Posterior cingulate gyrus (tissue), 11 donors: ENCODE measurements at places on chromosomes 7 and 10.

DNA sequence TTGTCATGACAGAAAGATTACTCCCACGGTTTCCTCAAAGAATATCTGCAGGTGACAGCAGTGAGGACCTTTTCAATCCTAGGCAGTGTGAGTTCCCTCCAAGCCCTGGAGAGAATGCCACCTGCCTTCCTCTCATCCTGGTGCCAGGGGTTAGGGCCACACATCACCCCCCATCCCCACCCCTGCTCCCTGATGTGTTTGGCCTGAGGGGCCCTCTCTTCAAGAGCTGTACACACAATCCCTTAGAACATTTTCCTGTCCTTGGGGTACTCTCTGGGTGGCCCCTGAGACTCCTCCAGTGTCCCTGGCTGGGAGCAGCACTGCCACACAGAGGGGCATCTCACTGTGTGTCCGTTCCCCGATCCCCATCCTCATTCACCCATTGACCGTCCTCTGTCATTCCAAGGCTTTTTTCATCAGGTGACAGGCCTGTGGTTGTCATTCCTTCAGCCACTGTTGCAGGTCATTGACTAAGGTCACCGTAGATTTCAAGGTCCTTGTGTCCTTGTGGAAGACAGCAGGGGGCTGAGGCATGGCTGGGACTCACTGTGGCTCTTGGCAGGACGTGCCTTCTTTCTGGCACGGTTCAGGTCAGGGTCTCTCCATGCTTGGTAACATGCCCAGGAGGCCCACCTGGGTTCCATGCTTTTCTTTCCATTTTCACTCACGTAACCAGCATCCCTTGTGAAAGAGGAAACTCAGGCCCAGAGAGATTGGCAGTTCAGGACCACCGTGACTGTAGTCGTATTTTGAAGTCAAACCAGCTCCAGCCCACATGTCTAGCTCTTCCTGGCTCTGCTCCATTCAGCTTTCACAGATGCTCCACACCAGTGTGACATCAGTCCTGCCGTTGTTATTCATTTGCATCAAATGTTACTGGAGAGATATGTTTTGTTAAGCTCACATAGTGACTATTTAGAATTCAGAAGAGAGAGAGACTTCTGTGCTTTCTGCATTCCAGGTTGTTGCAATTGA lies 26.8 kb upstream of the BTBD16 start:
- DNase-seq: no peak

GRCh38 chr10:35613597-35614226 lies 8.6 kb downstream of the GJD4 start:
- no peak for DNase-seq

DNA sequence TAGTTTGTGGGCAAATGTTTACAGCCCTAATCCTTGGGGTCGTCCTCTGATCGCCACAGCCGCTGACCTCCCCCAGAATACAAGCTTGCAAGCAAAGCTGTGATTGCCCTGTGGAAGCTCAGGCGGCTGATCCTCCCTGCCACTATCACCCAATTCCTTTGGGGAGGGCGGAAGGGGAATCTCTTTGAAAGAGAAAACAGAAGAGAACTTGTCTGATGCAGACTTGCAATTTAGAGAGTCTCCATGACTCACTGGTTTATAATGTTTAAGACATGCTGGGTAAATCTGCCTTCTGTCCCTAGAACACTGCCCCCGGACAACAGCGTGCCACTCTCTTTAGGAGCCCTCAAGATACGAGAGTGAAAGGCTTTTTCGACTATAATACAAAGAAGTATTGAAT lies 75.5 kb downstream of the NRP1 start:
- no peak for DNase-seq

DNA sequence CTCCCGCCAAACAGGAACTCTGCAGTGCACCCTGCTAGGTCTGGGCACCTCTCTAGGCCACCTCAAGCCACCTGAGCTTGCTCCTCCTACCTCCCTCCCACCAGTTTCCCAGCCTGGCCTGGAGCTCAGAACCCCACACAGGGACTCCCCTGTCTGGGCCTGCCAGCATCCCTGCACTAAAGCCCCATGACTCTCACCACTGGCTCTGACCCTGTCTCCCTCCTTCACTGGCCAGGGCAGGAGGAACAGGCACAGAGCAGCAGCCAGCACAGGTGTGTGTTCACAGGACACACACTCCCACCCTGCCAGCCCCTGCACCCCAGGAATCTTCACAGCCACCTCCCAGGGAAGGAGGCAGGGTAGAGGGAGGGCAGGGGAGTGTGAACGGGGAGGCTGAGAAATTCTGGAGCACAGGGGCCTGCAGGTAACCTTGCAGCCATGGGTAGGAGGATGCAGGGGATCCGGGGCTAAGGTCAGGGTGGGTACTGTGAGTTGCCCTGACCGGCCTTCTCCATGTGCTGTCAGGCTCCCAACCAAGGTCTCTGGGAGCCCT lies 13.9 kb upstream of the ANTXRL start:
- DNase-seq: no peak

- DNase-seq: no peak
Measured at GRCh38 chr10:125514206-125515162, 168.5 kb downstream of the TEX36 start.

DNA sequence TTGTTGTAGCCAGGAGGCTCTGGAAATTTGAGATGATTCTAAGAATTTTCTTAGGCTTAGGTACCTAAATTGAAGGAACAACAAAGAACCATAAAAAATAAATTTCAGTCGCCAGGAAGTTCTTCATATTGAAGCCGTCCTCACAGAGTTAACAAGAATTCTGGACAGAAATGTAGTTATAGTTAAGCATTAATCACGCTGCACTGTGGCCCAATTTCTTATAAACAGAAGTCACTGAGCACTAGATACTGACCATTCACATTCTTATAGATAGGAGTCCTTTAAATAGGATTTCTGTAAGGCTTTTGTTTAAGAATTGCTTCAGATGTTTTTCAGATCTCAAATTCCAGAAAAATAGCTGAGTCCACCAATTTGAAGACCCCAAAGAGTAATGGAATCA lies 256.2 kb upstream of the PITRM1 start:
- no peak for DNase-seq

DNA sequence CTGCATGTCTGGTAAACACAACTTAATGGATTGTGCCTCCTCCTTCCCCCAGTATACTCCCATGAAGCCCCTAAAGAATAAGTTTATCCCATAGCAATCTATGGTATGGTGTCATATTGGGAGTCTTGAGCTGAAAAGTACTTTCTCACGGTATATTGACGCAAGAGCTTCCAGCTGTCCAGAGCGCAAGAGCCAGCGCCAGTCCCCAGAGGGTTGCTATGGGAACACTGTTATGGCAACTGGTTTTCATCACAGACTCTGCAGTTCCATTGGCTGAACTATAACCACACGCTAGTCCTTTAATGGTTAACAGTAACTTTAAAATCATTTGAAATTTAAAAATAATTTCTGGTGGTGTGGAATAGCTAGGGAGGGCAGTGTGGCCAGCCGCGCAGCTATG lies 46.9 kb downstream of the PRPF18 start:
- peak; percentile 47 for DNase-seq

- DNase-seq: no peak
Measured at GRCh38 chr7:95545007-95545615, 51.2 kb downstream of the PDK4 start.

- no peak for DNase-seq
Measured at GRCh38 chr10:127210936-127211466, 14.6 kb upstream of the INSYN2A start.

DNA sequence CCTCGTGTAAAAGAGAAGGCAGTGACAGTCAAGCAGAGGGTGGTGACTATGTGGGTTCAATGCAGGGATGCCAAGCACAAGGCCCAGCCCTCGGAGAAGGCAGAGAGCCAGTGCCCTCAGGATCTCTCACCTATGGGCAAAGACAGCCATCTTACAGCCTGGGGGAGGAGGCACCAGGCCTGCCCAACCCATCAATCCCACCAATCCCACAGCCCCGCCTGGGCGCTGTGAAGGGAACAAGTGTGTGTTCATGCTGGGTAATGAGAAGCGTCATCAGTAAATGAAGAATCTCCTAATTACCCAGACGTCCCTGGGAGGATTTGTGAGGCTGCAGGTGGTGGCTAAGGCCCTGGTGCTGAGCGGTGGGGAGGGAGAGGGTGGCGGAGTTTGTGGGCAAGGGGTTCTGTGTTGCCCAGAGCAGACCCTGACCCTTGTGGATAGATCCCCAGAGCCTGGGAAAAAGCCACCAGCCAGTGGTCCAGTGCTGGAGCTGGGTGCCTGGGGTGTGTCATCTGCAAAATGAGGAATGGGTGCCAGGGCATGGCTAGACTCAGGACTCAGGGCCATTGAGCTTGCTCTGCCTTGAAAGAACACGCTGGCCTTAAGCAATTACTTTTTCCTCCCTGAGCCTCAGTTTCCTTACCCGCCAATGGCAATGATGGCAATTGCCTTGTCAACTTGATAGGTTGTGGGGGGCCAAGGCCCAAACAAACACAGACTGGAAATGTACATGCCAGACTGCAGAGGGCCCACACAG lies 128.1 kb upstream of the UNC5B start:
- DNase-seq: no peak

GRCh38 chr7:6260291-6261187 lies 11.9 kb downstream of the CYTH3 start:
- DNase-seq: no peak

- DNase-seq: peak; percentile 34
Measured at GRCh38 chr7:85185424-85186082, 1.3 kb downstream of the SEMA3D start.

GRCh38 chr7:15837306-15837950 lies 150.9 kb upstream of the MEOX2 start:
- no peak for DNase-seq

DNA sequence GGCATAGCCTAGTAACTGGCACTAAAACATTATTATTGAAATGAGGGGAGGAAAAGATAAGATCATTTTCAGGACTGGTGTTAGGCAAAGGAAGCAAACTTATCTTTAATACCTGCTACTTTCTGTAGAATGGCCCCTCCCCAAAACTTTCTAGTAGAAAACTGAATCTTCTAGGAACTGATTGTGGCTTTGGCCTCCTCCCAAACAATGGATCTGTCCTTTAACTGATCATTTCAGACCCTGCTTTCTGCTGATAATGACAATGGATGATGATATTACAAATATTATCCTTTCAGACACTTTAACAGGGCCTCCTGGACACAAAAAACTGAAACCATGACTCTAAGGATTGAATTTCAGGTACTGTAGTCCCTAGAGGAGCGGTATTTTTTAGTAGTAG lies 55.1 kb downstream of the EZH2 start:
- DNase-seq: no peak

DNA sequence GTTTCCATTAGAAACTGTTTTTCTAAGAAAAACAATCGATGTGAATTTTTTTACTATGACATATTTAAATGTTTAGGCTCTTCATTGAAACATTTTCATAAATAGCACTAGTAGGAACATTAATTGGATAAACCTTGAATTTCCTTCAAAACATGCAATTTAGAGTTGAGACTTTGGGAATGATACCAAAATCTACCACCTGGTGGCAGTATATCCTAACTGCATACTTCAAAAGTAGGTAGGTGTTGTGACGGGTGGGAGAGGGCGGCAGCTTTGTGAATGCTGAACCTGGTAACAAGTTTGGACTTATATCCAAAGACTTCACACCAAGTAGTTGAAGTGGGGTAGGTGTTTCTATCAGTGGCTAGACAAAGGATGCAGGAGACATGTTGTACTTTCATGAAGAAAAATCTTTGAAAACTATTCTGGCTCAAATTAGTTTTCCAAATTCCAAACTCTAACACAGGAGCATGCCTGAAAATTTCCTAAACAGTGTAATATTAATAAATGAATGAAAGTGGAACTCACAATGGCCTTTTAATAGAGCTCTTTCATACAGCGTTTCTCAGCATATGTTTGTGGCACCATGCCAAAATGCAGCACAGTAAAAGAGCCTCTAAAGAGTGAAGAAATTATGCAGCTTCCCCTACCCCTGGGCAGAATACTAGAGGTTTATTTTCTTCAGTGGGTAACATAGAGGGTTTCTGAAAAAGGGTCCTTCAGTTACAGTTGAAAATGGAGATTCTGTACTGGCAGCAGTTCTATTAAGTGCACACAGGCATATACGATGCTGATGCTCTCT lies 201.0 kb upstream of the TPK1 start:
- DNase-seq: no peak

DNA sequence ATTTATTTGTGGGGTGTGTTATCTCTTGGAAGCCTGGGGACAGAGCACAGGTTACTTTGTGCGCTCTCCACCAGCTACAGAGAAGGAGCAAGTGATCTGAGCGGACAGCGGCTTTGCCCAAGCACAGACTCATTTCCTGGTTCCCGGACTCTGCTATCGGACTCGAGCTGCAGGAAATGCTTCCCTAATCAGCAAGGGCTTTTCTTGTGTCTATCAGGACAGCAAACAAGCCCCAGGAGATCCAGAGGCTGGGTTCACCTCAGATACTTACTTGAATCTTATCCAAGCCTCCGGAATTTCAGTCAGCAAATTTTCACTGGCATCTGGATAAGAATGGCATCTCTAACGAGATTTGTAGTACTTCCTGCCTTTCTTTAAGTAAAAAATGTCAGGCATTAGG lies 27.8 kb downstream of the MRC1 start:
- DNase-seq: no peak

GRCh38 chr7:155296788-155297516 lies 726 bp upstream of the INSIG1 start:
- DNase-seq: peak; percentile 82

DNA sequence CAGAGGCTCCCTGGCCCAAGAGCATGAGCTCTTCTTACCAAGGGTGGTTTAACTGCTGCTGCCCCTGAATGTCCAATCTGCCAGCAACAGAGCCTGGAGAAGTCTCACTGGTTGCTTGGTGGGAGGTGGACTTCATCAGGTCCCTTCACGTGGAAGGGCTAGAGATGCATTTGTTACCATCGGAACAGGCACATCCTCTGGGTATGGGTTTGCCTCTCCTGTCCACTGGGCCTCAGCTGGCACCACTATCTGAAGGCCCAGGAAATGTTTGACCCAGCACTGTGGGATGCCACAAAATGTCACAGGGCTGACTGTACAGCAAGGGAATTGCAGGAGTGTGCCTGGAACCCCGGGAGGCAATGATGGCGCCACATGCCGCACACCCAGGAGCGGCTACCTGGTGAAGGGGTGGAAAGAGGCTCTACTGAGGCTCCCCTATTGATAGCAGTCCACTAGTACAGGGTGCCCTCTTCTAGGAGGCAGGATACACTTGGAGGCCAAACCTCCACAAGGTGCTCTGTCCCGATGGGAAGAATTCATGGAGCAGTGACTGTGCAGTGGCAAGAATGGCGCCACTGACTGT lies 603.1 kb upstream of the MGMT start:
- DNase-seq: no peak

- no peak for DNase-seq
Measured at GRCh38 chr10:102342958-102343357, 52.5 kb upstream of the NFKB2 start.
